NCI-H510A treated with DMSO at 0.1 percent for 48 hours (cell line): ENCODE measurements at places on chromosomes 16 and 17.

DNA sequence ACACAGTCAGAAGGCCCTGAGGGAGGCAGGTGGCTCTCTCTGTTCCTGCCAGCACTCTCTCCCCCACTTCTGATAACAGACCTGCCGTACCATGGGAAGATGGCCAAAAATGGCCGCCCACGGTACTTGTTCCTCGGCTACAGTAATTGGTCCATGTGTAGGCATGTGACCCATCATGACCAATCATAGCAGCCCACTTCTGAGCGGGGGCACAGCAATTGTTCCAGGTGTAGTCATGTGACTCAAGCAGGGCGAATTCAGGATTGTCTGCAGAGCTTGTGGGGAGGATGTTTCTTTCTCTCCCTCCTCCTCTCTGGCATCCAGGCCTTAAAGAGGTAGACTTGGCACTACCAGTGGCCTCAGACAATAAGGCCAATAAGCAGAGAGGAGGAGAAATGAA, 250.4 kb downstream of the MRTFB start:
- DNase-seq = no peak

GRCh38 chr17:73192894-73193701, at the start of gene COG1:
Gene COG1 (plus strand): TSS chr17:73193055. CDS start chr17:73193070, 15 bp downstream.
- DNase-seq = peak; percentile 78

DNA sequence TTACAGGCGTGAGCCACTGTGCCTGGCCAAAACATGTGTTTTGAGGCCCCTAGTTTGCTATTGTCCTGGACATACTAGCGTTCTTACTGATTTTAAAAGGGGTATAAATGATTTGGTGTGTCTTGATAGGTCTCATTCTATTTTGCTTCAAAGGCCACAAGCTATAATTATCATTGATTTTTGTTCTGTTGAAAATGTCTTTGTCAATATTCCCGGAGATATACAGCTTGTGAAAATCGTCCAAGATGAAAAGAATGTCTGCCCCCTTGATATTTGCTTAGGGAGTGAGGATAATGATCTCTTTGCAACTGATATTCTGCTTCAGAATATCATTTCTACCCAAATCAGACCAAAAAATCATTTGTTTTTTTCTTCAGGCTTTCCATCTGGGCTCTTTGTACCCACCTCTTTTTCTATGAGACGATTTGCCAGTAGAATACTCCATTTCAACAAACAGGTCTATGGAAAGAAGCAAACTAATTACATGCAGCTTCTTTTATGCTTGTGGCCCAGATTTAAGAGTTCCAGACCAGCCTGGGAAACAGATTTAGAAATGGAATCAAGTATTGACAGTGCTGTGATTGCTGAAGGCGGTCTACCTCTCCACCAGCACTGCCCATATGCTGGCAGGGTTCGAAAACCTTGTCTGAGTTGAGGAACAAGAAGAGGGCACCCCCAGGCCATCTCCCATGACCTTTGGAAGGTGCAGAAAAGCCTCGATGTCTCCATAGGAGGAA, 14.1 kb upstream of the ST6GALNAC1 start:
- DNase-seq = no peak

DNA sequence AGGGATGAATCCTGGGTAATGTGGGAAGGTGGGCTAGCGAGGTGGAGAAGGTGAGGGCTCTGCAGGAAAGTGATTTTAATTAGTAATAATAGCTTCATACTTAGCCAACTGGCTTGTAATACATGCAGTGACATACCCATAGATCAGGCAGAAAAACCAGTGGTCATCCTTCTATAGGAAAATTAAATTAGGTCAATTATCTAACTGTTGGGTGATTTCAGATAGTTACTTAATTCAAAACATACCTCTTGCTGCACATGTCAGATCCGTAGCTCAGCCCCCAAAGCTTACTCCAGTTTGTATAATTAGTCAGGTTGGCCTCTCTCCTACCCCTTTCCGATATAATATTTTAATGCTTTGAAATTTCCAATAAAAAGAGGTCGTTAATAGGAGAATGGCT, 137.0 kb downstream of the TMEM114 start:
- DNase-seq = no peak

GRCh38 chr17:48499735-48500434, 30.9 kb downstream of the HOXB1 start:
- no peak for DNase-seq

- no peak for DNase-seq
These were observed 694.4 kb downstream of the MAF start for GRCh38 chr16:78906135-78906534.

DNA sequence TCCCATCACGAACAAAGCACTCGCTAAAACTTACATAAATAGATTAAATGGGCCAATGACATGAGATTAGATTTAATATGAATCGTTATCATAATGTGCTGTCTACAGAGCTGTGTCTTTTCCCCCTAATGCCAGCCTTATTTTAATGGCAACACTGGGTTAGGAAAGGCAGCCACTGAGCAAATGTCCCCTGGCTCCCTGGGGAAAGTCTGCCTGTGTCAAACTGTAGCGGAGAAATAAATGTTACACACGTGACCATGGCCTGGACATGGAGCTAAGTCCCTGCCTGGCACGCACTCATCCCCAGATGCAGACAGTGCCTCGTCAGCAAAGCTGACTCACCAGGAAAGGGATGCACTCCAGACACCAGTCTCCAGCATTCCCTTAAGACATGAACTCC, 61.3 kb upstream of the SDK2 start:
- DNase-seq = no peak

DNA sequence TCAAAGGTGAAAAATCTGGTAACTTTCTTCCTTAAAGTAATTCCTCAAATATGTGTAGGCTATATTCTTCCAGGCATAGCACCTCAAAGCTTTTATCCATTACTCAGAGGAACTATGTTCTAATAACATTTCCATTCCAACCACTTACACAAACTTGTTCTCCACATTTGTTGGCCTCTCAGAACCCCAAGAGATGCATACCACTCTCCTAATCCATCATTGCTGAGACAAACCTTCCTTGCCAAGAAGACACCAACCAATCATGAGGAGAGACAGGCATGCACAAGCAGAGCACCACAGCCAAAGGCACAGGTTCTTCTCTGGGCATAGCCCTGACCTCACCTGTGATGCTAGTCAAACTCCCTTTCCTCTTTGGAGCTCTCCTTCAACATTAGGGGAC, 20.9 kb downstream of the CDH11 start:
- no peak for DNase-seq

DNA sequence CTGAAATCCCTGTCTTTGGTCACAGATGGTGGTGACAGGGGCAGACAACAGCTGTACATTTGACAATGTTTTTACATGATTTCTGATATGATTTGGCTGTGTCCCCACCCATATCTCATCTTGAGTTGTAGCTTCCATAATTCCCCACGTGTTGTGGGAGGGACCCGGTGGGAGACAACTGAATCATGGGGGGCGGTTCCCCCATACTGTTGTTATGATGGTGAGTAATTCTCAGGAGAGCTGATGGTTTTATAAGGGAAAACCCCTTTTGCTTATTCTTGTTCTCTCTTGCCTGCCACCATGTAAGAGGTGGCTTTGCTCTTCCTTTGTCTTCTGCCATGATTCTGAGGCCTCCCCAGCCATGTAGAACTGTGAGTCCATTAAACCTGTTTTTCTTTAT, 353.9 kb downstream of the CPPED1 start:
- no peak for DNase-seq

DNA sequence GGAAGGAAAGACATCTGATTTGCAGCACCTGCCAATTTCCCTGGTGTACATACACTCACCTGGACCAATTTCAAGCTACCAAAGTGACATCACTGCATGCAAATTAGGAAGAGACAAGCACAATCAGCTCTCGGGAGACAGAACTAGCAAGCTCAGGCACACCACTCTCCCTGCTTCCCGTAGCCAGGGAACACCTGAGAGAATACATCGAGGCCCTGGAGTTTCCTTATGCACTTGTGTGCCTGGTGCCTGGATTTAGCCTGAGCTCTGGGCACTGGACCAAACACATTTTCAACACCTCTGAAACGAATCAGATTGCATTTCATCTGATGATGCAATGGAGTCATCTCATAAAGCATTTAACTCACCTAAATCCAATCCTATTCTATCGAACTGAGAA, 110.5 kb downstream of the HS3ST2 start:
- peak; percentile 54 for DNase-seq

GRCh38 chr17:64784353-64785010, 122.4 kb upstream of the SMURF2 start:
- no peak for DNase-seq

- no peak for DNase-seq
These were observed 12.8 kb downstream of the STAC2 start for GRCh38 chr17:39212841-39213480.

- DNase-seq = no peak
These were observed 145.6 kb downstream of the ENGASE start for GRCh38 chr17:79220201-79220712.

DNA sequence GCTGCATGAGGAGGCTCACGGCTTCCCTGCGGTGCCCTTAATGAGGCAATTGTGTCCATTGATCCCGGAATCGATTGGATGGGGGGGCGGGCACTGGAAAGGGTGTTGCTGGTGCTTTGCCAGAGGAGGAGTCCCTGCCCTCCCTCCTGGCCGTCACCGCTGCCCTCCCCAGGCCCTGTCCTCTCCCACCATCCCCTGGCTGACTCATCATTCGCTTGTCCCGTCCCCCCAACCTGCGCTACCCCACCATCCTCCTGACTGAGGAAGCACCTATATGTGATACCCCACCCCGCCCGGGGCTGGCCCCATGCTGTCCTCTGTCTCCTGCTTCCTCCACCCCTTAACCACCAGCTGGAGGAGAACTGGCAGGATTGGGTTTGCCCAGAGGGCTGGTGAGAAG, 20.8 kb downstream of the CACNA1G start:
- no peak for DNase-seq

DNA sequence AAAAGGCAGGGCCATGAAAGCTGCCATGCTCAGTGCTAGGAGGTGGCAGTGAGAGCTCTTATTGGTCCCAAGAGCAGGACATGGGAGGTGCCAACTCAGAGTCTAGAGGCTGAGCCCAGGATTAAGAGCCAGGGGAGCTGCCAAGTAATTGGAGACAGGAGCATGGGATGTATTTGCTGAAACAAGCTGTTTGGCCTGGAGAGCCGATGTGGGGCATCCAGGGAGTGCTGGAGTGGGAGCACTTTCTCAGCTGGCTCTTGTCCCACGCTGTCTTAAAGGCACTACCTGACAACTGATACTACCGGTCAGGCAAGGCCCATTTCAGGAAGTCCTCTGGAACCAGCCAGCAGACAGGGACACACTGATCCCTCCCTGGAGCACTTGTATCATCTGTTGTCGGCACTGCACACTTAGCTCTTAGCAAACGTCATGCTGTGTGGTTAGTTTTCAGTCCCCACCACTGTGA, 19.3 kb downstream of the ANKFN1 start:
- peak; percentile 98 for DNase-seq

- DNase-seq = no peak
These were observed 44.4 kb downstream of the LYRM1 start for GRCh38 chr16:20944861-20945574.

- DNase-seq = no peak
These were observed 74.7 kb downstream of the KLHDC4 start for GRCh38 chr16:87690911-87691685.

GRCh38 chr16:46618516-46618915, 2.7 kb downstream of the SHCBP1 start:
- DNase-seq = no peak

- no peak for DNase-seq
These were observed 5.6 kb downstream of the CORO6 start for GRCh38 chr17:29617125-29617480.

DNA sequence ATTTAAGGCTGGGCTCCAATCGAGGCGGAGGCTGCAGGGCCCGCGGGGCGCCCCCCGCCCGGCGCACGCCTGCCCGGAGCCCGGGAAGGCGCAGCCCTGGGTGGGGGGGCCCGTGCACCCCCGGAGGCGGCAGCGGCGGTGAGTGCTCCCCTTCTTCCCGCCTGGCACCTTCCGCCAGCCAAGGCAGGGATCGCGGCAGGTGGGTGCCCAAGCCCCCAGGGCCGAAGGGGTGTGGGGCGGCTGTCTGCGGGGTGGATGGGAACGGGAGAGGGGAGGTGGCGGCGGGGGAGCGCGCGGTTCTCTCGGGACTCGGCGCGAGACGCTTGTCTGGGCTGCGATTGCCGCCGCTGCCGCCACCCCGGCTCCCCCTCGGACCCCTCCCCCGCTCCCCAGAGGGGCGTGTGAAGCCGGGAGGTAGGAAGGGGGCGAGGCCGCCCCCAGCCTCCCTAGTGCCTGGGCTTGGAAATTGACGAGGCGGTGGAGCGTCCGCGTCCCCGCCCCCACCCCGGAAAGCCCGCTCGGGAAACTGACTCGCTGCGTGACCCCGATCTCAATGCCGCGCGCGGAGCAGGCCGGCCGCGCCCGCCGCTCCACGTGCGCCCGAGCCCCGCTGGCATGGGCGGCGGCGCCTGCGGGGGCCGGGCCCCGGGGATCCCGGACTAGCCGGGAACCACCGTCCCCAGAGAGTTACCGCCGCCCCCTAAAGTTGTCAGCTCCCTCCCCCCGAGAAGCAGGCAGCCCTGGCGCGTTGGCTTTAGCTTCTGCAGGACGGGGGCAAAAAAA, 231.5 kb downstream of the MRTFB start:
- no peak for DNase-seq

DNA sequence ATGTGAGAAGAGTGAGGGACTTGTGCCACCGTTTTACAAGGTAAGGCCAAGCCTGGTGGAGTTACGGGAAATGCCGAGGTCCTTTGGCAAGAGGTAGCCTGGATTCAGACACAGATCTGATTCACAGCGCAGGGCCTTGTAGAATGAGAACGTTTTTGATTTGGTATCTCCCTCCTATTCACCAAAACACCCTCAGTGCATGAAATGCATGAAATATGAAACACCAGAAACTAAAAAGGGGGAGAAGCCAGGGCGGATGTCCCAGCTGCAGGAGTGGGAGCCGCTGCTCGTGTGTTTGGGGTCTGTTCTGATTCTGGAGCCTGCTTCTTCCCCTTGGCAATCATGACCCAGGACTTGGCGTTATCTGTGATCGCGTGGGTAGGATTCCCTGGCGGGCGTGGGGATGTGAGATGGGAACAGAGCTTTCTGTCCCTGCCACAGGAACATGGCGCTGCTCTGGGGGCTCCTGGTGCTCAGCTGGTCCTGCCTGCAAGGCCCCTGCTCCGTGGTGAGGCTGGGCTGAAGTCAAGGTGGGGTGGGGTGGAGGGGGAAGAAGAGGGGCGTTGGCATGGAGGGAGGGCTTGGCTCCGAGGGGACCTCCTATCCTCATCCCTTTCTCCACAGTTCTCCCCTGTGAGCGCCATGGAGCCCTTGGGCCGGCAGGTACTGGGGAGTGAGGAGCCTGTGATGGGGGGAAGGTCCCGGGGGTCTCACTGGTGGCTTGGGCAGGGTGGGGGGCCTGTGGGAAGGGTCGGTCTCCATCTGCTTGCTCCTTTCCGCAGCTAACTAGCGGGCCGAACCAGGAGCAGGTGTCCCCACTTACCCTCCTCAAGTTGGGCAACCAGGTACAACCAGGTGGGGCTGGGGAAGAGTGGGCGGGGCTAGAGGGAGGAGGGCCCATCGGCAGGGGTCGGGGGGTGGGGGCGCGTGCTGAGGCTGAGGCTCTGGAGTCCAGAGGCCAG, 2.2 kb downstream of the SERPINF2 start:
- DNase-seq = no peak
